ENCODE measurements at places on chromosomes 6 and 20. TPM values are rescaled to one million over a fixed set of nuclear protein-coding genes. Genes with fewer than 3 reads are reported as not detected.
A peak's percentile ranks its signal among the peaks of the same experiment; 100 is the strongest.

Gene PLAGL2
- total RNA-seq, result 6.2 TPM

DNA sequence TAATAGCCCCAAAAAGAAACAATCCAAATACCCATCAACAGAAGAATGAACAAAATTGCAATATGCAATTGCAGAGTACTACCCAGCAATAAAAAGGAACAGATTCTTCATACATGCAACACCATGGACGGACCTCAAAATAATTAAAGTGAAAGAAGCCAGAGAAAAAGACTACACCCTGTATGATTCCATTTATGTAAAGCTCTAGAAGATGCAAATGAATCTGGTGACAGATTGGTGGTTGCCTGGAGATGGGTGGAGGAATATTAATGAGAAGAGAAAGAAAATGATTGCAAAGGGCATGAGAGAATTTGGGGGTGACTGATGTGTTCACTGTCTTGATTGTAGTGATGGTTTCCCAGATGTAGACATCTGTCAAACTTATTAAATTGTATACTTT lies 51.8 kb downstream of the HECA start:
- no peak for DNase-seq

GRCh38 chr6:40499215-40499614 lies 87.9 kb downstream of the LRFN2 start:
- DNase-seq, result peak; percentile 72

- no peak for DNase-seq
Measured at GRCh38 chr20:4151342-4151741, 136.0 kb upstream of the RNF24 start.

DNA sequence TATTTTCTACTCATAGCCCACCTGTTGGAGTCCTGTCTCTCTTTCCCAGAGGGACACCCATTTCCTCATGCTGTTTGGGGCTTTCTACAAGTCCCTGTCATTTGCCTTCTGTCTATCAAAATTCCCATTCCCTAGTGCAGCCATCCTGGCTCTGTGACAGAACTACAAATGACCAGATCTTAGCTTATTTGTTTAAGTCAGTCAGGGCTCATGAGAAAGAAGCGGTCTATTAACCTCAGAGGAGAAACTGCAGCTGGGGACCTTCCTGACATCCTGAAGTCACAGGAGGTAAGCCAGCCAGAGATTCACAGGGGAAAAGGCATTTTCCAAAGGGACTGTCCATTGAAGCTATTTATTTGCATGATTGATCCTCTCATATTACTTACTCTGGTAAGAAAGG lies 1.7 kb upstream of the COL9A1 start:
- no peak for DNase-seq

- DNase-seq, result no peak
Measured at GRCh38 chr6:132194529-132194928, 206.7 kb downstream of the MOXD1 start.

DNA sequence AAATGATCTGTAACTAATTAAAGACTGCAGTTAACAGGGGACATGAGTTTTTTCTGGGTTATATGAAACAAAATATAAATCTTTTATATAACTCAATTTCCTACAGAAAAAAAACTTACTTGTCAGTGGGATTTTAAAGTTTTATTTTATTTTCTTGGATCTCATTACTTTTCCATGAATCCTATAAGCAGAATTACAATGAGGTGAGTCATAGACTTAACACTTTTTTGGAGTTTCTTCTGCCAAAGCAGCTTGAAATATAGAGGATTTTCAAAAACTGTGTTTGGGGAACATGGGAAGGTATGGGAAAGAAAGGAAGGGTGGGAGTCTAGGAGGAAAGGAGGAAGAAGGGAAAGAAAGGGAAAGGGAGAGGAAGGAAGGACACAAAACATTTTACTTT lies 130.7 kb downstream of the AIG1 start:
- DNase-seq, result no peak

Gene PAK5
- 0.10 TPM for total RNA-seq

DNA sequence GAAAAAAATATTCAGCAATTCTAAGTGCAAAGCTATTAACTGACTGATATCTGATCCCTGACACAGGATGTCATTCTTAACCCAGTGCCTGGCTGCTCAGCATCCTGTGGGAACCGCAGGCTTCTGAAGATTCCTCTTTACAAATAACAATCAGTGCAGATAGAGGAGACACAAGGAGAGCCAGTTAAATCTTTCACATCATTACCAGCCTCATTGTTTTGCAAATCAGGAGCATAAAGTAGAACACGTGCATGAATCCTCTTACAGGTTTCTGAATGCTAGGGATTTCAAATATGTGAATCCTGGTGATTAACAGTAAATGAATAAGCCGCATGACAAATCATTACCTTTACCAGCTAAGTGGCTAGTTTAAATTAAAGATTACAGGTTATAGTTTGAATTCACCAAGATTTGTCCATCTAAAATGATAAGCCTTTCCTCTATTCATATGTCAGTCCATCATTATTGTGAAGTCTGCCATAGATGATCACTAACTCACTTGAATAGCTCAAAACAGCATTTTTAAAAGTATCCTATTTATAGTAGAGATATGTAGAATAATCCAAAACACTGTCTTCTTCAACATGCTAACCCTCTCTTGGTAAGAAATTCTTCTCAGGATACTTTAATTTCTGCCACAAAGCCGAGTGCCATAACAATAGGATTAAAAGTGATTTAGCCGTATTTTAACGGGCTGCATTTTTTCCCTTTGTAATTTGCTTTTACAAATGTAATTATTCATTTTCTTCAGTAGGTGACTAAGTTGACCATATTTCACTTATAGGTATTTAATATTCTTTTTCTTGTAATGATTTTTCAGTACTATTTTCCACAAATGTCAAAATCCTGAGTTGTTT lies 367.3 kb upstream of the EPHA7 start:
- DNase-seq, result no peak

Gene MUCL3
- not detected for total RNA-seq

DNA sequence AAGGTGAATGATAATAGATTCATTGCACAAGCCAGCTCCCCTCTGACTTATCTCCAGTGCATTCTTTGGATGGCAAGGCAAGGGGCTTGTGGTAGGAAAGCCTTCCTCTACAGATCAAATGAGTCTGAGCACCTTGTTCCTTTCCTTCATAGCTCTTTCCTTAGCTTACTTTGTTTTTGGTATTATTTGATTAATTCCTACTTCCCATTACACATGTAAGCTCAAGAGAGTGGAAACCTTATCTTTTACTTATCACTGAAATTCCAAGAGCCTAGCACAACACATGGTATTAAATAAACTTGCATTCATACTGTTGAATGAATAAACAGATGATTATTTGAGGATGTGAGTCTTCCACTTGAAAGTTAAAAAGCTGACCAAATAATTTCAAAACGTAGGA lies 41.7 kb downstream of the FRK start:
- DNase-seq, result no peak

Measured in tongue (tissue), 3 donors.